Bronchial epithelial cell (primary cell): ENCODE measurements at places on chromosomes 5 and 9. TPM values are rescaled to one million over a fixed set of nuclear protein-coding genes. Genes with fewer than 3 reads are reported as not detected.

Gene LCN6
- total RNA-seq = not detected in 2 replicates

Gene INSL4
- total RNA-seq = 0.26 TPM in 1 of 2 replicates, not detected in the other

- no peak for DNase-seq
Measured at GRCh38 chr5:122301016-122301415, 11.0 kb upstream of the SNCAIP start.

Gene DBH
- not detected in 2 replicates for total RNA-seq

DNA sequence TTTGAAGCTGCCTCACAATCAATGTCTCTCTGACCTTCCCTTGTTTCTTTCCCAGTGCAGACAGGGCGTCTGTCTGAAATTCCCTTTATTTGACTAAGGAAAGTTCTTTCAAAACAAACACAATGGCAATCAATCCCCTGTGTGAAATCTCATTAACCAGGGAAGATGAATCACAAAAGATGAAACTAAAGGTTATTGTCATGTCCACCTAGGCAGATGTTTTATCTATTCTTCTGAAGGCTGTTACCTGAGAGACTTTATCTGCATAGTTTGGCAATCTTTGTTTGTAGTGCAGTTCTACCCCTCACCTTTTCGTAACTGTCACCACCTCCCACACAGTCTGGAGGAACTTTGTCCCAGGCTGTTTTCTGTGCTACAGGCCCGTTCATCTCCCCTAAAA lies 217.5 kb upstream of the RIOK2 start:
- peak; percentile 0 for DNase-seq

- DNase-seq = no peak
Measured at GRCh38 chr5:25552871-25553481, 908.2 kb upstream of the CDH10 start.

- peak; percentile 70 for DNase-seq
Measured at GRCh38 chr5:129459777-129460671, at the start of gene ADAMTS19. Gene ADAMTS19, plus strand, starts transcription at chr5:129460298. Its CDS starts 94 bp downstream, at chr5:129460392.

Gene AGXT2
- not detected in 2 replicates for total RNA-seq

DNA sequence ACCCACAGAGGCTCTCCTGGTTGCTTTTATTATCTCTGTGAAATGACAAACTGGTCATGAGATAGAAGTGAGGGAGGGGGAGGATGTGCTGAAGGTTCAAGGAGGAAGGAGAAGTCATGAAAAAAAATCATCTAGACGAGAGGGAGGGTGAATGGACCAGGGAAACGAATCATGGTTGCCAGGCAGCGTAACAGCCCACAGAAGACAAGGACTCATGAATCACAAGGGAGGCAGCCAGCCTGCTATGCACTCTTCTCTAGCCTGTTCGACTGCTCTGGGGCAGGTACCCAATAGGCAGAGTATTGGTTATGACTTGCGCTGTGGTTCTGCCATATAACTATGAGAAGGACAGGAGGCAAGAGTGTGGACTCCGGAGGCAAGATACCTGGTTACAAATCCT lies 475.2 kb downstream of the CDK5RAP2 start:
- DNase-seq = peak; percentile 1

DNA sequence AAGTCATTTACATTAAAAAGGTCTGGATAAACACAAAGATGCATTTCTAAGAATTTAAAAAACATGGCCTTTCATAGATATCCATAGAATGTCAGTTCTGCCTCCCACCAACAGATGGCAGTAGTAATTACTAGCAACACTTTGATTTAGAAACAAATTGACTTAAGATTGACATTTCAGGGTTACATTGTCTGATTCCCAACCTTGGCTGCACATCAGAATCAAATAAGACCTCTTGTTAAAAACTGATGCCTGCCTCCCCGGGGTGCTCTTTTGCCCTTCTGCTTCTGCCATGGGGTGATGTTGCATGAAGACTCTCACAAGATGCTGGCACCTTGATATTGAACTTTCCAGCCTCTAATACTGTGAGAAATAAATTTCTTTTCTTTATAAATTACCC lies 146.2 kb upstream of the GPR151 start:
- peak; percentile 50 for DNase-seq

DNA sequence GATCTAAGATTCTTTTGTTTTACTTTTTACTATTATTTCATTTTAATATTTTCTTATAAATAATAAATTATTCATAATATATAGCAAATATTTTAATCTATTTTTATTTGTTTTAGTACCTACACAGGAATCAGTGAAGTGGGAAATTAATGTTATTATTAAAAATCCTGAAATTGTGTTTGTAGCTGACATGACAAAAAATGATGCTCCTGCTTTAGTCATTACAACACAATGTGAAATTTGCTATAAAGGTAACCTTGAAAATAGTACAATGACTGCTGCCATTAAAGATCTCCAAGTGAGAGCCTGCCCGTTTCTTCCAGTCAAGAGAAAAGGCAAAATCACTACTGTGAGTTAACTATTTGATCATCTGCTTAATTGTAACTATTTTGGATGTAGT lies 138.7 kb downstream of the VPS13A start:
- no peak for DNase-seq

DNA sequence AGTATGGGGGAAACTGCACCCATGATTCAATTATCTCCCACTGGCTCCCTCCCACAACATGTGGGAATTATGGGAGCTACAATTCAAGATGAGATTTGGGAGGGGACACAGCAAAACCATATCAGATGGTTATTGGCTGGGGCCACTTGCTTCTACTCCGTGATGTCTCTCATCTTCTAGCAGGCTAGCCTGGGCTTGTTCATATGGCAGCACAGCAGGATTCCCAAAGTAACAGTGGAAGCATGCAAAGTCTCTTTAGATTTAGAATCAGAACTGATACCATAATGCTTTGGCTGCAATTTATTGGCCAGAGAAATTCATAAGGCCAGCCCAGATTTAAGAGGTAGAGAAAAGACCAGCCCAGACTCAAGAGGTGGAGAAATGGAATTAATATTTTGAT lies 126.2 kb downstream of the PTTG1 start:
- DNase-seq = peak; percentile 58

GRCh38 chr5:6868171-6868570 lies 154.9 kb downstream of the TENT4A start:
- DNase-seq = no peak

DNA sequence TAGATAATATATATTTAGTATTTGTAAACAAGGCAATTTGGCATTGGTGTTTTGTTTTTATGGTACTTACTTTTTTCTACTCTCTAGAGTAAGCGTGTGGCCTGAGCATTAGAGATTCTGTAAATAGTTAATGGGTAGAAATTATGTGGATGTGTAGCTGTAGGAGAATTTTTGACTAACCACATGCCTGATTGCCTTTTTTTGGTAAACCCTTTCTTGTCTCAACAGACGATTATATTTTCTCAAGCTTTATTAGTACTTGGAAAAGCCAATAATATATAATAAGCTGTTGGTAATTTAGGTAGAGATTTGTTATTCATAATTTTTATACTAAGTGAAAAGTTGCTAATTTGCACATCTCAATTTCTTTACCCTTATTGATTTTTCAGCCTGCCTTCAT lies 76.8 kb downstream of the FCHO2 start:
- no peak for DNase-seq

DNA sequence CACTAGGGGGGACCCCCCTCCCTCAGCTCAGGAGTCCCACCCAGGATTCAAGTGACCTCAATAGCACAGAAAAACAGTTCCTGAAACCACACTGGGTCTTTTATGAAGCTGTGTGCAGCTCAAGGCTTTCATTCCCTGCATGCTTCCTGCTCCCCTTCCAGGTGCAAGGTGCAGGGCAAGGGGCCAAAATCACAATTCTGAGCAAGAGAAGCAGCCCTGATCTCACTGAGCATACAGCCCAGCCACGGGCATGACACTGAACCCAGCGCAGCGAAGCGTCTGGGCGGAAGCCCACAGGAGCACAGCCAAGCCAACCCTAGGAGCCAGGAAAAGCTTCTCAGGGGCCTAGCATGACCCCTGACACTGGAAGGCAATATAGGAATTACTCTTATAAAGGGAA lies 62.9 kb downstream of the IRX2 start:
- DNase-seq = no peak

DNA sequence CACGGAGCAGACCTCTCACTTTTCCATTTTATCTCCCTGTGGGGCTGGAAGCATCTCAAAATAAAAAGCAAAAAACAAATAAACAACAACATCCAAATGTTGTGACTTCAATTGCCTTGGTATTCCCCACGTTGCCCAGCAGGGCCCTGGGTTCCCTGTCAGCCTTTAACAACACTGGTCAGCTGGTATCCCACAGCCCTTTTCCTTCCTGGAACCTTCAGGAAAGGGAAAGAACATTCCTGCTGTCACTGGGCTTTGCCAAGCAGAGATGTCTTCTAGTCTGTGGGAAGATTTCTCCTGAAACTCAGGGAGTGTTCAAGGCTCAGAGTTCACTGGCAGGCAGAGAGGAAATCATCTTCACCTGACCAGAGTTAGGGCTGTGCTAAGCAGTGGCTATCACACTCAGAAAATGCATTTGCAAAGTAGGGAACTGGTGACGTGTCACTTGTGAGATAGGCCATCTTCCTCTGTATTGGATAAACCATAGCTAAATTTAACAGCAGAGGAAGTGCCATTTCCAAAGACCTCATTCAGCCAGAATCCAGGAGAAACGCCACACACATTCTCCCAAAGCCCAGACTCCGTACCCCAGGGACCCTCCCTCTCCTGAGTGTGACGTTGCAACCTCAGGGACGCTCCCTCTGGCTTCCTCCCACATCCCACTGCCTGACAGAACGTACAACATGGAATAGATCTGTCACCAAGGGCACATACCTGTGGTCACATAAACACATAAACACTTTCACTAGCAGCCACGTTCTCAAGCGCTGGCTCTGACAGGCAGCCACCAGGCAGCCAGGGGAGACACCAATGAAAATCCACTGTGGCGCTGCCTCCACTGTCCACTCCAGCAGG lies 274.0 kb upstream of the DAPK1 start:
- DNase-seq = no peak

DNA sequence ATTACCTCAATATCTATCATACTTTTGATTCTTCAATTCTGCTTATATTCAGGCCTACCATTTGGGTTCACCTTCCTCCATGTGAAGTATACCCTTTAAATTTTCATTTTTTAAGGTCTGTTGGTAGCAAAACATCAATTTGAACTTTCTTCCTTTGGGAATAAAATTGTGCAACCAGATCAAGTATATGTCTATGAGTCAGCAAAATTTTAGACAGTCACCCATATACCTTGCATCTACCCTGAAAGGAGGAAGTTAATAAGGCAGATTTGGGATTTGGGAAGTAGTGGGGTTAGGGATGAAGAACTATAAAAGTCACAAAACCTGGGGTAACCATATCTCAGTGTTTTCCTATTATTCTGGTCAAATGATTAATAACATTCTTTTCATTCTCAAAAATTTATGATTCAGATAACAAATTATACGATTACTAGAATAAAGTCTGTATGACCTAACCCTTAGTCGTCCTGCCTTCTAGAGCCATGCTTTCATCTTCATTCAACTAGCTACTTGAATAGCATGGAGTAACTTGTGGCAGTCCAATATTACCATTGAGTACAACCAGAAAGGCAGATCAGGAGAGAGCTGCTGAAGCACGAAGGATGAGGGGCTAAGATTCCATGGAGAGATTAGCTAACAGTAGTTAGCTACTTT lies 2.8 kb upstream of the IL33 start:
- DNase-seq = peak; percentile 65

- DNase-seq = no peak
Measured at GRCh38 chr9:96020792-96021550, 145.5 kb downstream of the ERCC6L2 start.

- peak; percentile 14 for DNase-seq
Measured at GRCh38 chr5:122358372-122358979, 46.4 kb downstream of the SNCAIP start.

DNA sequence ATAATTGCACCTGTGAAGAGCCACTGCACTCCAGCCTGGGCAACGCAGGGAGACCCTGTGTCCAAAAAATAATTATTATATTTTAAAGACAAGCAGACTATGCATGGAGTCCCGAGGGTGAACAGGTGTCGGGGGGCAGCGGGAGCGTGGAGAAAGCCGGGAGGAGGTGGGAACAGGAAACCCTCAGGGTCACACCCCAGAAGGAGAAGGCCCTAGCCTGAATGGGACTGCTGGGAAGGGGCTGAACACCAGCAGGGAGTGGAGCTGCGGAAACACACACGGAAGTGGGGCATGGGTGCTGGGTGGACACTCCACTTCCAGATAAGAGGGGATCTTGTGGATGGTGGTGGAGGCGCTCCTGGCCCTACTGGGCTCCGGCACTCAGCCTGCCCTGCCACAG lies 12.8 kb downstream of the SURF6 start:
- DNase-seq = no peak

- no peak for DNase-seq
Measured at GRCh38 chr5:157575381-157576020, at the start of gene ADAM19. Gene ADAM19, minus strand, starts transcription at chr5:157575775. Its CDS starts 79 bp downstream, at chr5:157575696.

DNA sequence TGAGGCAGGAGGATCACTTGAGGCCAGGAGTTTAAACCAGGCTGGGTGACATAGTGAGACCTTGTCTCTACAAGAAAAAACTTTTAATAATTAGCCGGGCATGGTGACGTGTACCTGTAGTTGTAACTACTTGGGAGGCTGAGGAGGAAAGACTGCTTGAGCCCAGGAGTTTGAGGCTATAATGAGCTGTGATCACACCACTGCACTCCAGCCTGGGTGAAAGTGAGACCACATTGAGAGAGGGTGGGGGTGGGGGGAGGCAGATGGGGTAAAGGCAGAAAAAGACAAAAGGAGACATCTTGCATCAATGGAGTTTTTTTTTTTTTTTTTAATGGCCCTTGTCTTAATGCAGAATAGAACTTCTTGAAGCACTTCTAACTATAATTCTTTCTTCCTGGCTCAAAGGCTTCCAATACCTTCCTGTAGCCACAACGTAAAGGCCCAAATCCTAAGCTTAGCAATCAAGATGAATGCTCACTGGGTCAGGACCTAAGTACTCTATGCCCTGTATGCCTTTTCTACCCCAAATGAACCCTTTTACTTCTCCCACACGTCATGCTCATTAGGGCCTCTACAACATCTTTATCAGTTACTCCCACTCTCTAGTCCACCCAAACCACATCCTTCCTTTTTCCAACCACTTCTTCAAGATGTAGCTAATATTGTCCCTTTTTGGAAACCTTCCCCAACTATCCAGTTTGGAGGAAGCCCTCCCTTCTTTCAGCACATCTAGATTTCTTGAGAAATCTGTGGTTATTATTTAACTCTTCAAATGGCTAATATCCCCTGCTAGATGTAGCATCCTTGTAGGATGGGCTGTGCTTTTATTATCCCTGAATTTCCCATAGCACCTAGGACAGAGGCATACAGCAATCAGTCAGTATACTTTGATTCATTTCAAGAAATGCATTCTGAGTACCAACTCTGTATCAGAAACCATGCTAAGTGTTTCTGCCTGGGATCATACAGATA lies 40.8 kb downstream of the CSF2 start:
- no peak for DNase-seq

DNA sequence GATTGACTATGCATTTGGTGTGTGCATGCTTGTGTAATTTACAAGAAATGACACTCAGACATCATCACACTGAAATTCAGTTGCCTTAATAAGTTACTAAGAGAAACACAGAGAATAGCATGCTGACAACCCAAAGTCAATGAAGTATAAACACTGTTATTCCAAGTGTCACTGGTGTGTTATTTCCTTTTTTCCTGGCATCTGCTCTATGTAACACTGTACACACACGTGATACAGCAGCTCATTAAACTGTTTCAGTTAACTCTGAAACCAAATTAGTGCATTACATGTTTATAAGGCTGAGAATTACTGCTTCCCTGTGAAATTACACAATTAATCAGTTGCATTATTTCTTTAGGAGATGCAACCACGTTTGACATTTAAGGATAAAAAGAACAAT lies 252.7 kb downstream of the EFNA5 start:
- no peak for DNase-seq

Gene CBY3
- total RNA-seq = not detected in 2 replicates

GRCh38 chr9:27427272-27427643 lies 96.8 kb upstream of the IFNK start:
- peak; percentile 97 for DNase-seq

Gene ZCCHC7
- 19.3 and 26.9 TPM in 2 replicates for total RNA-seq
